ENCODE measurements at places on chromosomes 1 and 21. TPM values are rescaled to one million over a fixed set of nuclear protein-coding genes. Genes with fewer than 3 reads are reported as not detected.

GRCh38 chr1:239112101-239112935 is 274.1 kb upstream of the CHRM3 start:
- no peak for DNase-seq

GRCh38 chr1:203178083-203178482 is 2.5 kb upstream of the MYBPH start:
- no peak for DNase-seq

- peak; percentile 81 for DNase-seq
These were observed 96.9 kb downstream of the PAPPA2 start for GRCh38 chr1:176559878-176560277.

Gene HJV
- polyA plus RNA-seq, result 0.46 TPM

DNA sequence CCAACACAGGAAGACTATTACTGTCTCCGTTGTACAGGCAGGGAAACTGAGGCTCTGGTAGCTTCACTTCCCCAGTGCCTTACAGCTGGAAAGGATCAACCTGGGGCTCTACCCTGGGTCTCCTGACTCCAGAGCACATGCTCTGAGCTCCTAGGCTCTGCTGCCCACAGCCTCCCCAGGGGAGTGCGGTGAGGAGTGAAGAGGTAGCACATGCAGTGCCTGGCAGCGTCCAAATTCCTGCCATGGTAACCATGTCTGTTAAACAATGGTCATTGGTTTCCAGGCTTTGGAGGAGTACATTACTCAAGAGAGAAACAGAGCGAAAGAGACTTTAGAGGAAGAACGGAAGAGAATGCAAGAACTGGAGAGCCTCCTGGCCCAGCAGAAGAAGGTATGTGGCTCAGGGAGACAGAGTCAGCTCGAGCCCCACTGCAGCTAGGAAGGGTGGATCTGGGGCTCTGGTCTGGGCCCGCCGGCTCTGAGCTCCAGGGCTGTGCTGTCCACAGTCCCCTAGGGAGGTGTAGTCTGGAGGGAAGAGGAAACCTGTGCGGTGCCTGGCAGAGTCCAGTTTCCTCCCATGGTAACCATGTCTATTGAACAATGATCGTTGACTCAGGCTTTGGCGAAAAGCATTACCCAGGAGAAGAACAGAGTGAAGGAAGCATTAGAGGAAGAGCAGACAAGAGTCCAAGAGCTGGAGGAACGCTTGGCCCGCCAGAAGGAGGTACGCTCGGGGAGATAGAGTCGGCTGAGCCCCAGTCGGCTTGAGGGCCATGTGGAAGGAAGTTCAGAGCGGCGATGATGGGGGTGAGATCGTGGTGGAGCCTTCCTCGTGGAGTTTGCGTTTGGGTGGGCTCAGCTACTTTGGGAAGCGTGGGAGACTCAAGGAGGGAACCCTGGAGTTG is 64.6 kb upstream of the EFHD2 start:
- DNase-seq, result no peak

DNA sequence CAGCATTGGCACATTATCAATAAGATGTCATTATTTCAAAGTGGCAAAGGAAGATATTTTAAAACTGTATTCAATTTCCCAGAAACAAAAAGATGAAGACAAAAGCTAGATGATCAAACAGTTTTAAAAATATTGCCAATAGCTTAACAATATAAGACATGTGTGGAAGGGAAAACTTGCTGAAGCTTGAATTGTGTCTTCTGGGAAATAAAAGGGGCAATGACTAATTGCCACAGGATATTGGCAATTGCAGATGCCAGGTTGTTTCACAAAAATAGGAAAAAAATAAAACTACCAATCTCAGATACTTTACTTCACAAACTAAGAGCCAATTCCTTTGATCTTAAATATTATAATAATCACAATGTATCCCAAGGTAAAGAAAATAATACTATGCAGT is 679.8 kb upstream of the ADAMTS5 start:
- no peak for DNase-seq

Gene TAS1R1
- polyA plus RNA-seq, result 0.19 TPM

Gene TESK2
- polyA plus RNA-seq, result 7.2 TPM

DNA sequence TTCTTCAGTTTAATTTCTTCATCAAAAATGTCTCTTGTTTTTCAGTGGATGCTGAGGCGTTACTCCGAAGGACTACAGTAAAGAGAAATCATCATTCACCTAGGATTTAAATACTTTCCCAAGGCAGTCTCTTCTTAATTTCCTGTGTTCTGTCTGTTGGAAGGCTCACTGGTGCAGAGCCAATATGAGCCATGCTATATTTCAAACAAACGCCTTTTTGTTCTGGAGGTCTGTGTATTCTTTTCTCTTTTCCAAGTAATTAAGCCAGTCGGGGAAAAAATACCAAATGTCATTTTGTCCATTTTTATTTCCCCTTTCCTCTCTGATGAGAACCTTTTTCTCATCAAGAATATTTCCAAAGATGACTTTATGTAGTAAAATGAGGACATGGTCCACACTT is 206.5 kb downstream of the RWDD3 start:
- no peak for DNase-seq

Gene ITLN2
- polyA plus RNA-seq, result 0.10 TPM

DNA sequence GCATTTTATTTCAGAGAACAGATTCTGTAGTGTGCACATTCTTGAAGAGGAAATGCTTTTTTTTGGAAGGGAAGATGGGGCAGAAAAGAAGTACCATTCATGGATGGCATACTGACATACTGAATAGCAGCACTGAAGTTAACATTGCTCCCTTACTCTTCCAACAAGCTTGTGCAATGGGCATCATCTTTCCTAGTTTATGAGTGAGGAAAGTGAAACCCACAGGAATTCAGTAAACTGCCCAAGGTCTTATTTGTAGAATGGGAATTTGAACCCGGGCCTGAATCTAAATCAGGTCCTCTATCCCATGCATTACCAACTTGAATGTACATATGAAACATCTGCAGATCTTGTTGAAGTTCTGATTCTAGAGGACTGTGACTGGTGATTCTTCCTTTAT is 215.7 kb upstream of the FGGY start:
- no peak for DNase-seq

- no peak for DNase-seq
These were observed 4.2 kb downstream of the VWA1 start for GRCh38 chr1:1439546-1440261.

Gene LRRC42
- 42.4 TPM for polyA plus RNA-seq

DNA sequence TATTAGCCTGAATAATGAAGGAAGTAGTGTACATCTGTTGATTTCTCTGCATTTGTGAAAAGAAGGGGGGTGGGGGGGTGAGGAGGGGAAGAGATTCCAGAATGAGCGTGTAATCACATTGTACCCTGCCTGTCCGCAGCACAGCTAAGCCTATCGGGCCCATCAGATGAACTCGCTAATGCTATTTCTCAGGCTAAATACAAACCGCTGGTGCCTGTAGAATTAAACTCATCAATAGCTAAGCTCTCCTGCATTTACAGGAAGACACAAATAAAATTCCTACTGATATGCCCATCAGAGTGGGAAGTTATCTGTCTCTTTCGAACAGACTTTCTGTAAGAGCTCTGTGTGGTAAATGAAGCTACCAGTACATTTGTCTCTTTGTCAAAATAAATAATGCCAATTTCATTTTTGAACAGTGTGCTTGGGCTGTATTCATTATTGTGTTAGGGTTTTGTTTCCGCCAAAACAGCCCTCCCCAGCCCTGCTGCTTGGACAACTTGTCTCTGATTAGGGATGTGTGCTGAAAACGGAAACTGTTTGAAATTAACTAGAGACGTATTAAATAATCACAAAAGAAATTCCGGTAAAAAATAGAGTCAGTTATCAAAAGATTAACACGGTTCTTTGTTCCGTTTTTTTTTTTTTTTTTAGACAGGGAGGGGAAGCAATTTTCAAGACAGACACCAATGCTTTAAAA is 305.4 kb downstream of the TTLL7 start:
- DNase-seq, result peak; percentile 12

Data from renal pelvis (tissue), 12 donors.